Activated CD4-positive, alpha-beta T cell treated with anti-CD3 and anti-CD28 coated beads, Interleukin-2, amount 50 U/mL, for 48 hours (primary cell): ENCODE measurements at places on chromosomes 16 and 17.

GRCh38 chr17:81102352-81102751 is 63.0 kb upstream of the PVALEF start:
- no peak for DNase-seq

DNA sequence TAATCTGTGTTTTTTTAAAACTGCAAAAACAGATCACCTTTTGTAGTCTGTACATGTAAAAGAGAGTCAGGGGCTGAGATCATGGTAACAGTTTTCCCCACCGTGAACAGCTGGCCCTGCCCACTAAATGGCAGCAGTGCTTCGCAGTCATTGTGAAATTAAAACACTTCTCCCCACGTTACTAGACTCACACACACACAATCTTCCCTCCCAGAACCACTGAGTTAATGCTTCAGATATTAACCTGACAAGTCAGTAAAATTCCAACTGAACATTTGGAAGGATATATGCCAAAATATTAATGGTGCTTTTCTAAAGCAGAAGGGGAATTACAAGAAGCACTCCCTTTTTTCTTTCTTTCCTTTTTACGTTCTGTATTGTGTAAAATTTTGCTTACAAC is 1.2 kb upstream of the CD300LG start:
- no peak for DNase-seq

DNA sequence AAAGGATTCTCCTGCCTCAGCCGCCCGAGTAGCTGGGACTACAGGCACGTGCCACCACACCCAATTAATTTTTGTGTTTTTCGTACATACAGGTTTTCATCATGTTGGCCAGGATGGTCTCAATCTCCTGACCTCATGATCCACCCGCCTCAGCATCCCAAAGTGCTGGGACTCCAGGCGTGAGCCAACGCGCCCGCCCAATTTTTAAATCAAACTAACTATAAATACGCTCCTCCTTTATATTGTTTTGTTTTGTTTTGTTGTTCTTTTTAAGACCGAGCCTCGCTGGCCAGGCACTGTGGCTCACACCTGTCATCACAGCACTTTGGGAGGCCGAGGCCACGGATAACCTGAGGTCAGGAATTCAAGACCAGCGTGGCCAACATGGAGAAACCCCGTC is 1.9 kb upstream of the UTP6 start:
- DNase-seq: no peak

DNA sequence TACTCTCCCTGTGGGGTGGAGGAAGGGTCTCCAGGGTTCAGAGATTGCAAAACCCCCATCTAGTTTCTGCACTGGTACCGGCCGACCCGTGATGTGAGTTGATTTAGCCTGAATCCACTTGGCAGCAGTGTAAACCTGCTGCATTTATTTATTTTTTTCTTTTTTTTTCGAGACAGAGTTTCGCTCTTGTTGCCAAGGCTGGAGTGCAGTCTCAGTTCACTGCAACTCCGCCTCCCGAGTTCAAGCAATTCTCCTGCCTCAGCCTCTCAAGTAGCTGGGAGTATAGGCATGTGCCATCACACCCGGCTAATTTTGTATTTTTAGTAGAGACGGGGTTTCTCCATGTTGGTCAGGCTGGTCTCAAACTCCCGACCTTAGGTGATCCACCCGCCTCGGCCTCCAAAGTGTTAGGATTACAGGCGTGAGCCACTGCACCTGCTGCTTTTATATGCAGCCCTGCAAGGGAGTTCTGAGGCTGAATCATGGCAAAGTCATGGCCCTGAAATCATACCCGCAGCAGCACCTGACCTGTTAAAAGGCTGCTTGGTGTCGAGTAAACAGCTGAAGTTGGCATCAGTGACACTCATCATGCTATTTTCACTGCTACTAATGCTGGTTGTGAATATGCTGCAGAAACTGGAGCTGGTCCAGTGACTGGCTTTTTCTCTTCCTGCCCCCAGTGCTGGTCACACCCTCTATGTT is 21.4 kb downstream of the DEXI start:
- no peak for DNase-seq

DNA sequence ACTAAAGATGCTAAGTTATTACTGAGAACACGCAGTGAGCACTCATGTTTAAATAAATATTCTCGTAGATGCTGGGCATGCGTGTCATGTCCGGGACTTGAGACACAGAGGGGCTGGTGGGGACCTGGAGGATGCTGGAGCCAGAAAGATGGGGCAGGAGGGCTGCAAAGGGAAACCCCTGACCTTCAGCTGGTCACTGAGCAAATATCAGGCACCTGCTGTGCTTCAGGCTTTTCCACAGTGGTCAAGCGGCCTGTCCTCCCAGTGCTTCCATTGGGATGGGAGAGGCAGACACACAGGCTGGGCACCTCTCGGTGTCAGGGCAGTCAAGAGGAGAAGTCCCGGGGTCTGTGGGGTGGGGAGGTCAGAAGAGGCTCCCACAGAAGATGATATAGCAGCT is 211.4 kb downstream of the GSG1L start:
- DNase-seq: no peak

- DNase-seq: no peak
Observed at GRCh38 chr16:11561856-11562255, 24.9 kb downstream of the LITAF start.

DNA sequence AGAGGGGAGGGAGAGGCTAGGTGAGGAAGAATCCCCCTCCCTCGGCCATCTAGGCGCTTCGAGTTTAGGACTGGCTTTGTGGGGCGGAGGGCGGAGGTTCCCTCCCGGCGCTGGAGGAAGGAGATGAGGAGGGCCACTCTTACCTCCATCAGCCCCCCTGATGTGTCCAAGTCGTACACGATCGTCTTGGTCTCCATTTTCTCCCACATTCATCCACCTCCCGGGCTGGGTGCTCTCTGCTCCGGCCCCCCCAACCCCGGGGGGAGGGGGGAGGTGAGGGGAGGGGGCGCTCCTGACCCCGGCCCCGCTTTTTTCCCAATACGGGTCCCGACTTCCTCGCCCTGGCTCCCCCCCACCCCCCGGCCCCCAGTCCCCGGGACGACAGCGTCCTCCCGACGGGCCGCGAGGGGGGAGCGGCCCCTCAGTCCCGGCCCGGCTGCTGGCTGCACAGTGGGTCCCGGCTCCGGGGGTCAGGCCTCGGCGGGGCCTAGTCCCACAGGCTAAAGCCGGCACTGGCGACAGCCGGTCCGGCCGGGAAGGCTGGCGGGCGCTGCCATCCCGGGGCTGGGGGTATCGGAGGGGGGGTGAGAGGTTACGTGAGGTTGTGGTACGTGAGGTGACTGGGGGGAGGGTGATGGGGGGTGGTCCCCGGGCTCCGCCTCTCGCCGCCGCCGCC is 428 bp downstream of the PHF12 start:
- no peak for DNase-seq

GRCh38 chr16:57693550-57693949 is 1.1 kb upstream of the DRC7 start:
- no peak for DNase-seq

- no peak for DNase-seq
Observed at GRCh38 chr17:28366605-28367004, 1.6 kb upstream of the SEBOX start.

DNA sequence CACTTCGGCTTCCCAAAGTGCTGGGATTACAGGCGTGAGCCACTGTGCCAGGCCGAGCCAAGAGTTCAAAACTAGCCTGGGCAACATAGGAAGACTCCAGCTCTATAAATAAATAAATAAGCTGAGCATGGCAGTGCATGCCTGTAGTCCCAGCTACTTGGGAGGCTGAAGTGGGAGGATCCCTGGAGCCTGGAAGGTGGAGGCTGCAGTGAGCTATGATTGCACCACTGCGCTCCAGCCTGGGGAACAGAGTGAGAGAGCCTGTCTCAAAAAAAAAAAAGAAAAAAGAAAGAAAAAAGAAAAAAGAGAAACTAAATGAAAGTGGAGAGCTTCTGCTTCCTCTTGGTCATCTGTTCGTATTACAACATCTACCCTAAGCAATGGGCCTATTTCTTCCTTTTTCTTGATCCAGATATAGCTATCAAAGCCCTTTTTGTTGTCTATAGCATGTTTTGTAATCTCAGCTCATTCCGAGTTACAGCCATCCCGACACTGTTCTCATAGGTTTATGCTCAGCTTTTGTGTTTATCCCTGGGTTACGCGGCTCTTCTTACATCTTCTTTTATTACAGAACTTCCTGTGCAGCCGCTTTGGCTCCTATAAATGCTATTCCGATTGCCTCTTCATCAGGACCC is 14.1 kb upstream of the MAPK3 start:
- no peak for DNase-seq

GRCh38 chr16:87319011-87319410 is 1.8 kb upstream of the C16orf95 start:
- DNase-seq: no peak

DNA sequence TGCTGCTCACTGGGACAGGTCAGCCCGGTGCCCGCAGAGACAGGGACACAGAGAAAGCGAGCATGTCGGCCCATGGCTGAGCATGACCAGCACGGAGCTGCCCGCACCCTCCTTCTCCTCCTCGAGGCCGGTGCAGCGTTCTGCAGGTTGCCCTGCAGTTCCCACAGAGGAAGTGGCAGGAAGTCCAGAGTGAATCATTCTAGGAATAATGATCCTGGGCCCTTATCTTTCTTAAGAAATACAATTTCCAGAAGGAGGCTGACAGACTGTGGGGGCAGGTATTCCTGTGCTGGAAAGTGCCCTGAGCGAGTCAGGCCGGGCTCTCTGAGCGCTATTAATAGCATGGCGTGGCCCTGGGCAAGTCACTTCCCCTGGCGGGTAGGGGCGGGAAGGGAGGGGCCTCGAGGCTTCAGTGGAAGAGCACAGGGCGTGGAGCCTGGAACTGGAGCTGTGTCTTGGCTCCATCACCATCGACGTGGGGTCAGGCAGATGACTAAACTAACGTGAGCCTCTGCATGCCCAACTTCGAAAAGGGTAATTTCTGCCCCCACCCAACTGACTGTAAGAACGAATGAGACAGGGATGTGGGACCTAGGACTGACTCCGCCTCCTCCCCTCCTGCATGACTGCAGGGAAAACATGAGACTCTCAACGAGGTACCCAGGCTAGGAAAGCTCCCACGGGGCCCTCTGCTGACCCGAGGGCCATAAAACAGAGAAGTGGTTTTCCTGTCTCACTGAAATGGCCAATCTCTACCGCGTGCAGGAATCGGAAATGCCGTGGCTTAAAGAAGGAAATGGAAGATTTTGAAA is 9.8 kb downstream of the TMEM204 start:
- DNase-seq: peak; percentile 75

DNA sequence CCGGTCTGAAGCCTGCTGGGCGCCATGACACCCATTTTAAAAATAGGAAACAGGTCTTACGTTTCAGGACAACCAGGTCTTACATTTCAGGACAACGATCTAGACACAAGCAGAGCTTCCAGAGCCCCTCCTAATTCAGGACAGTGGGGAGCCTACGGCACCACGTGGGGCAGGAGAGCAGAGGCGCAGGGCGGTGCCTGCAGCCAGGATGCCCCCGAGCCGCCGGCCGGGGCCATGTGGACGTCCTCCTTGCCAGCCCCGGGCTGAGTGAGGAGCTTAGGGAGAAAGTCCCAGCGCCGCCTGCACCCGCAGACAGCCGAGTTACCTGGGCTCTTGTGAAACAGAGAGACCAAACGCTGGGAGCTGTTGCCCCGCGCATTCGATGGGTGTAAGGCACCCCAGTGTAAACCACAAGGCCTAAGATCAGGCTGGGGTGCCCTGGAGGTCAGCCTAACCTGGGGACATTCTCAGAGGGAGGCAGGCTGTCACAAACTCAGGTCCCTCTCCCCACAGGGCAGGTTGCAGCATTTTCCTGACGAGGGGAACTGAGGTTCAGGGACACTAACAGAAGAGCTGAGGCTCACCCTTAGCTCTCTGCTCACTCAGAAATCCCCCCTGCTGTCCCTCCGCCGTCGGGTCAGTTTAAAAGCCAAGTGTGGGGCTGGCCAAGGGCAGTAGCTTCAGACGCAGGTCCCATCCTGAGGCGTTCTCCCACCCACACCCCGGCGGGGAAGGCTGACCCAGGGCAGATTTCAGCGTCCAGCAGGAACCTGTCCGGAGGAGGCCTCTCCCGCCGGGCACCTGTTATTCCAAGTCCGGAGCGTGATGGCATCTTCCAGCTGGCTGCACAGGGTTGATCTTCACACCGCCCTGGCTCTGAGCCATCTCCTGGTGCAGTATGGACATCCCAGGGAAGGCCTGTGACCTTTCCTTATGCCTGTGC is 1.8 kb upstream of the NOTUM start:
- DNase-seq: no peak
